Posterior vena cava (tissue), 2 donors: ENCODE measurements at places on chromosomes 2 and 18.
A peak's percentile ranks its signal among the peaks of the same experiment; 100 is the strongest.

DNA sequence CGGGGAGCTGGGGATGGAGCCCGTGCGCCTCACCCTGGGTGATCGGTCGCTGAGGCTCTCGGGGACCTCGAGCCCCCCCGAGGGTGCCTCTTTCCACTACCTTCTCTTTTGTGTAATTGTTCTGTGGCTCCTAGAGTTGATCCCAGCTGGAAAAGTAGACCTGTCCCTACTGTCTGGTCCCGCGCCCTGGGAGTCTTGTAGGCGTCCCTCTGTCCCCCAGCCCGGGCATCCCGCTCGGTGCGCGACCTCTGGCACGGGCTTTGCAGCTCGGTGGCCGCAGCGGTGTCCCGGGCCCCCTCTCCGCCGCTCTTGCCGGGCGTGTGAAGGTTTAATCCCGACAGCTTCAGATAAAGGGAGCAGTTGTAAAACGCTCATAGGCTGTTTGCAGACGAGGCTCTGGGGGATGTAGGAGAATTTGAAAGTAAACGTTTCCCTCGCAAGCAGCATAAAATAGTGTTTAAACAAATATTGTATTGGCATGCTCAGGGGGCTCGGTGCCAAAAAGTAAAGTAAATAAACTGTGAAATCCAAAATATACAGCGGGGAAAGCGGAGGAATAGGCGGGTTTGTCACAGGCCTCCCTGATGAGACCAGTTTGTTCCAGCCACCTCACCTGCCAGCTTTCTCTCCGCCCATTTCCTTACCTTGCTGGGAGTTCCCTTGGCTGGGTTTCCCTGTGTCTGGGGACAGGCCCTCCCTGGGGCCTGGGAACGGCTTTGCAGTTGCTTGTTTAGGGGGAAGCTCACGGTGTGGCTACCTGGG is 1.9 kb downstream of the GLI2 start:
- DNase-seq: peak; percentile 46

DNA sequence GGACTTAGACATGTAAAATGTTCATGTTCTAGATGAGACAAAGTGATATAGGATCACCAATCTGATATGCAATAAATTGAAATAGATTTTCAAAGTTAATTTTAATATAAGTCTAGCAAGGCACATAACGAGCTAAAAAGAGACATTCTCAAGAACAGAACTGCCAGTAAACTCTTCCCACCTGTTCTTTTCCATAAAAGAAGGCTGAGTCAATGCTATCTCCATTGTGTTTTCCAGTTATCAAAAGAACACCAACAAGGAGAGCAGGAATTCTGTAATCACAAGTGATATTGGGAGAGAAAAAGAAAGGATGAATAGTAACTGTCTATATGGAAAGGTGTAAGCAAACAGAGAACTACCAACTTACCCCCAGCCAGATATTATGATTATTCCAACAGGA is 25.6 kb downstream of the GPR155 start:
- no peak for DNase-seq

DNA sequence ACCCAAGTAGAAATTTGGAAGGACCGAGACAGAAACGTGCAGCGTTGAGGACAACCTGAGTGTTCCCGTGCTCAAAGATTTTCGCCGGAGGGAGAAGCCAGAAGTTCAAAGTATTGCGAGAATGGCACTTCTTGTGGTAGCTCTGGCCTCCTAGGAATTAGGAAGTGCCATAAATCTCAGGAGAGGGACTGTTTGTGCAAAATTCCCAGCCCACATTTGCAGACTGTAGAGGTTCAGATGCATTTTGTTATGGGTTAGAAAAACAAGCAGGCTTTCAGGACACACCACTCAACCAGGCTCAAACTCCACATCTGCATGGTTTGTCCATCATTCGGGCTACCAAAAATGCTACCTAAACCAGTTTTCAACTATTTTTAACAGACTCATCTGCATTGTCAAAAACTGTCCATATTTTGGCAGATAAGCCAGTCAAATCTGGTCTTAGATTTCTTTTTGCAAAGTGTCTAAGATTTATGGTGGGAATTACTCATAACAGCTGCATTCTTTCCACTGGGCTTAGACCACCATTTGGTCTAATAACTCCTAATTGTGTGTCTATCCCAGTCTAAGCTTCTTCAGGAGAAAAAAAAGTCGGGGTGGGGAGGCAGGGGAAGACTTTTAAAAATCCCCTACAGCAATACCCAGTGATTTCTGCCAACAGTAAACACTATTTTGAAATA is 422.9 kb downstream of the ARHGAP15 start:
- DNase-seq: no peak

GRCh38 chr18:49101236-49101635 is 150.5 kb upstream of the SMAD7 start:
- no peak for DNase-seq

DNA sequence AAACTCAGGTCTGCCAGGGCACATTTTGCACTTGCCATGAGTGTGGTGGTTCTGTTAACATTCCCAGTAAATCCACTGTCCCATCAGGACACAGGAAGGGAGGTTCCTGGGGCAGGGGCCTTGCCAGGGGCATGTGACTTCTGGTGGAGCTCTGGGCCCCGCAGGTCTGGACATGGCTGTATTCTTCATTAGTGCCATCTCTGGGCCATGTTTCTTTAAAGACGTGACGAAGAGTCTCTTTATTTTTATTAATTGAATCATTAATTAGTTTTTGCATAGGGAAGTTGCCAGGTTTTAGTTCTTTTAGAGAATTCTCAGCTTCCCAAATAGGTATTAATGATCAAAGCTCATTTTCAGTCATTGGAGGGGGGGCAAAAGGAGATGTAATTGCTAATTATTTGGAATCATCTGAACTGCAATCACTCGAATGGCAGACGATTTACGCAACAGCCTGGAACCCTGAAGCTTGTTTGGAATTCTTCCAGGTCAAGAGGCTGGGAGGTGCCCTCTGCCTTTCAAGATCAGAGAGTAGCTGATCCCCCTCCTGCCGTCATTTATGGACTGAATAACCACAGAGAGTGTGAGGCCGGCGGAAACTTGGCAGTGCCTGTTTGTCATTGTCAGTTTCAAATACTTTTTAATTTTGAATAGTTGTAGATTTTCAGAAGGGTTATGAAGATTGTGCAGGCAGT is 106.2 kb downstream of the RTP5 start:
- DNase-seq: peak; percentile 34

GRCh38 chr2:133561045-133561852 is 7.0 kb downstream of the NCKAP5 start:
- no peak for DNase-seq

GRCh38 chr2:236873636-236874035 is 212.1 kb upstream of the COPS8 start:
- DNase-seq: no peak

DNA sequence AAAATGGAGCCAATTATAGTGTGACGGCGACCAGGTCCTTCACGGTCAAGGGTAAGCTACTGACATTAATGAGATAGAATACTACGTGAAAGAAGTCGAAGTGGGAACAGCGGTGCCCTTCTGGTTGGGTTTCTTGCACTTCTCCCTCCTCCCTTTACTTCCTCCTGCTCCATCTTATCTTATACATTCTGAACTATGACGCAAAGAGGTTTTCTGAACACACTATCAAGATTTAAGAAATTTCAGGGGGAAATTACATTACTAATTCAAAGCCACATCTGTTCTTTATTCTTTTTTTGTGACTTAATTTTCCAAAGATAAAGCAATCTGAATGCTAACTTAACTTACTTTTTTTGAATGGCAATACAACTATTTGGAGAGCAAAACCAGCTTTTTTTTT is 14.8 kb upstream of the IL18R1 start:
- no peak for DNase-seq

DNA sequence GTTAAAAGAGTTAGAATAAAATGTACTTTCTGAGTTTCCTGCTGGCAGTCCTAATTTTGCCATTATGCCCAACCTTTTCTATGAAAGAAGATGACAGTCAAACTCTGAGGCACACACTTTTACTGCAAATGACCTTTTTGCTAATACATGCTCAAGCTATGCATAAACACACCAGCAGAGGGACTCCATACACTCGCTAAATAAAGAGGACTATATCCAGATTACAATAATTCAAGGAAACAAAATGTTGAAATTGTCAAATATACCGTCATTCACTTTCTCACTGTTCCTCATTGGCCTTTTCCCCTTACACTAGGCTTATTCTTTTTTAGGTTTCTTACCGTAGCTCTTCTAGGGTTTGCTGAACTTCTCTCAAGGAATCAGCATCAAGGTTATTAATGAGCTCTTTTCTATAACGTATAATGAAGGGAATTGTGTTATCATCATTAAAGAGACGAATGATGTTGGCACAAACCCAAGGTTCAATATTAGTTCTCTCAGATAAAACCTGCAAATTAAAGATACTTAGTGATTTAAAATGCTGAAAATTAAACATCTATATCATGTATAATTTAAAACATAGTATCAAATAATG is 25.7 kb downstream of the SRBD1 start:
- DNase-seq: no peak

DNA sequence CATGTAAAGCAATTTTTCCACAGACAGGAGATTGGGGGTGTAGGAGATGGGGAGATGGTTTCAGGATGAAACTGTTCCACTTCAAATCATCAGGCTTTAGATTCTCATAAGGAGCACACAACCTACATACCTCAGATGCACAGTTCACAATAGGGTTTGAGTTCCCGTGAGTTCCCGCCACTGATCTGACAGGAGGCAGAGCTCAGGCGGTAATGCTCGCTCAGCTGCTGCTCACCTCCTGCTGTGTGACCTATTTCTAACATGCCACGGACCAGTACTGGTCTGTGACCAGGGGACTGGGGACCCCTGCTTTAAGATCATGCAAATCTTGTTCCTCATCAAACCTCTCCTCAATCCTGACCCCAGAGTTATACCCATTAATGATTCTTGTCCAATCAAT is 70.1 kb downstream of the RPE start:
- DNase-seq: no peak

DNA sequence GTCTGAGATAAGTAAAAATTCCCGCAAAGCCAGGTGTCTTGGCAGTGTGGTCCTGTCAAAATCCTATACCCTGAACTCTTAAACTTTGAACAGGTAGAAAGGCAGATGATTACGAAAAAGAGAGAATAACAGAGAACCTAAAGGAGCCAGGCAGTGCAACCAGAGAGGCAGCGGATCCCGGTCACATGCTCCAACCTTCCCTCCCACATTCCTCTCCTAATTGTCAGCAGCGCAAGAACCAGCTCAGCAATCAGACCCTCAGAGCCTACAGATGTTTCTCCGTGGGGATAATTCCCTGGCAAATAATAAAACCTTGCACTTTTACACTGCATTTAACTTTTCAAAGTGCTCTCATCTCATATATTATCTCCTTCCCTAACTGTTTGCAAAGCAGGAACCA is 124.8 kb downstream of the EPHA4 start:
- DNase-seq: no peak

GRCh38 chr2:15365411-15365810 is 195.7 kb downstream of the NBAS start:
- DNase-seq: no peak

GRCh38 chr18:3481696-3482210 is 31.8 kb downstream of the TGIF1 start:
- DNase-seq: no peak

DNA sequence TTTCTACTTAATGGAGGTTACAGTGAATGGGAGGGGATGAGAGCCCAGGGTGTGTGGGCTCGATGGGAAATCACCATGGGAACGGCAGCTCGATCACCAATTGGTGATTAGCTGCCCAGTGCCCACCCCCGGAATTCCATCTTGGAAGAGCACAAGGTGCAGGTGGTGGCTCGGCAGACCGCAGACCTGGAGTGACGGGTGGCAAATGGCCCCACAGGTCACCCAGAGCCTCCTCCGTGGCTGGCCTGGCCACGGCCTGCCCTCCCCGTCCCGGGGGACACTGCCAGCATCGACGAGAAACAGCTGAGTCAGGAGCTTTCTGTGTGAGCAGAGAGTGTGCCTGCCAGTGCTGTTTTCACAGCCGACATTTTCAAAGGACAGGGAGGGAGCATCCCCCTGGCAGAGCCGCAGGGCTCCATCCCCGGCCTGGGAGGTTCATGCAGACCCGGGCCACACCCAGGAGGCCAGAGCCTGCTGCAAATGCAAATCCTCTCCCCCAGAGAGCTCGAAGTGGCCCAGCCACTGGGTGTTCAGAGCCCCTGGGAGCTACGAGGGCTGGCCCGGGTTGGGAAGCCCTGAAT is 176.4 kb upstream of the MYT1L start:
- DNase-seq: no peak

DNA sequence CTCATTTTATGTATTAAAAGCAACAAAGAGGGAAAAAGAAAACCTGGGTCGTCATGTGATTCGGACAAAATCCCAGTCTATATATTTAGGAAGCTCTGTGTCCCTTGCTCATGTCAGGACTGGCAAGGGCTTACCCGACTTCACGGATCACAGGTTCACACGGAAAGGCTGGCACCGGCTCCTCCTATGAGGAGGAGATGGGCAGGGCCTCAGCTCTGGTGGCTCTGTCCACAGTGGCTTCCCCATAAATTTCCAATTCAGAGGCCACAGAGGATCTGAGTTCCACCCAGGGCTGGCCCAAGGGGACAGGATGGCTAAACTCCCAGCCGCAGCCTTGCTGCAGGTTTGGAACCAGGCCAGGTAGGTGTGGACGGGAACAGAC is 186.8 kb downstream of the BCL2 start:
- DNase-seq: no peak

DNA sequence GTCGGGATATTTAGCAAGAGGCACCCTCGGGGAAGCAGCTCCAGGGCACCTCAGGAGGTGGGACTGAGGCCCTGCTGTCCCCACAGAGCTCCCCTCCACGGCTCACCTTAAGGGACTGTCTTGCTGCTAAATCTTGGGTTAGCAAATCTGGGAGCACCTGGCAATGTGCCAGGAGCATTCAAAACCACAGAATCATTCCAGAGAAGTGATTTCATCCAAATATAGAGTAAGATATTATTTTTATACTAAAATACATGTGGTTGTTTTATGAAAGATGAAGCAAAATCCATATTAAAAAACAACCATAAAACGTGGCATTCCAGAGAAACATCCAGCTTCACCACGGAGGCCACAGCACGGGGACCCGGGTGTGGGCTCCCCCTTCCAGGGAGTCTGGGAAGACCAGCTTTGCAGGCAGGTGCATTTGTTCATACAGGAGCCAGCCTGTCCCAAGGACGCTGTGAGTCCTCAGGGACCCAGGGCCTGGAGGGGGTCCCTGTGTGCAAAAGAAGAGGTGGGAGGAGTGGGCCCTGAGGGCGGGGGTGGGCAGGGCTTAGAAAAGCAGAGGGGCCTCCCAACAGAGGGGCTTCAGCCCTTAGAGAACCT is 16.3 kb downstream of the HS1BP3 start:
- DNase-seq: no peak

GRCh38 chr2:121689356-121689755 is 40.1 kb upstream of the CLASP1 start:
- DNase-seq: no peak

GRCh38 chr2:9095690-9096089 is 92.2 kb upstream of the MBOAT2 start:
- DNase-seq: peak; percentile 87

- no peak for DNase-seq
Measured at GRCh38 chr2:11398750-11399437, 54.5 kb upstream of the ROCK2 start.

- no peak for DNase-seq
Measured at GRCh38 chr2:102116630-102117471, 25.7 kb upstream of the IL1R1 start.

DNA sequence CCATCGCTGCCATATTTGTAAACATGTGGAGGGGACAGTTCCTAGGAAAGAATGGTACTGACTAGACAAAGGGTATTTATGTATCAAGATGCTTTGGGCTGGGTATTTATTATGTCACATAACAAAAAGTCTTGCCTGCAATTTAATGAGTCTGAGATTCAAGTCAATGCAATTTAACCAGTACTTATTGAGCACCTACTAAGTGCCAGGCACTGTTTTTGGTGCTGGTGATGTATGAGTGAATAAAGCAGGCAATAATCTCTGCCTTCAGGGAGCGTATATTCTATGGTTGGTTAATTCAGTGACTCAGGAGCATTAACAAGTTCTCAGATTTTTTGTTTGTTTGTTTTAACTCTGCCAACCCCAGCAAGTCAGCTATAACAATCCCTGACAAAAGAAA is 24.6 kb upstream of the ACVR1 start:
- DNase-seq: no peak
